ENCODE measurements at places on chromosomes 4 and X.

DNA sequence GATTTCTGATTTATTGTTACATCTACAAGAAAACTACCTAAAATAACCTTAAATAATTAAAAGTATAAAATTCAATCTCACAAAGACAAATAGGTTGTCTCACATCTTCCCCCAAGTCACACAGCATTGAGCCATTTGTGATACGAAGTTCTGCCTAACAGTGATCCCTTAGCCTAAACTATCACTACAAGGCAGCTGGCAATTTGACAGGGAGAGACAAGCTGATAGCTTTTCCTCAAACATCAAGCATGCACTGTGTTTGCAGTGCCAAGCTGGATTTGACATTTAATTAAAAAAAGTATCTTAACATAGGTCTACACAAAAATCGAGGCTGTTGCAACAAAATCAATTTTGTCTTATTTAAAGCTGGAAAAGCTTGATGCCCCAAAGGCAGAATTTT is 464.7 kb upstream of the TRAM1L1 start:
- no peak for DNase-seq

- DNase-seq, result no peak
Measured at GRCh38 chr4:8600266-8600665, 7.7 kb downstream of the CPZ start.

- DNase-seq, result no peak
Measured at GRCh38 chr4:165294907-165295306, 32.6 kb upstream of the MSMO1 start.

DNA sequence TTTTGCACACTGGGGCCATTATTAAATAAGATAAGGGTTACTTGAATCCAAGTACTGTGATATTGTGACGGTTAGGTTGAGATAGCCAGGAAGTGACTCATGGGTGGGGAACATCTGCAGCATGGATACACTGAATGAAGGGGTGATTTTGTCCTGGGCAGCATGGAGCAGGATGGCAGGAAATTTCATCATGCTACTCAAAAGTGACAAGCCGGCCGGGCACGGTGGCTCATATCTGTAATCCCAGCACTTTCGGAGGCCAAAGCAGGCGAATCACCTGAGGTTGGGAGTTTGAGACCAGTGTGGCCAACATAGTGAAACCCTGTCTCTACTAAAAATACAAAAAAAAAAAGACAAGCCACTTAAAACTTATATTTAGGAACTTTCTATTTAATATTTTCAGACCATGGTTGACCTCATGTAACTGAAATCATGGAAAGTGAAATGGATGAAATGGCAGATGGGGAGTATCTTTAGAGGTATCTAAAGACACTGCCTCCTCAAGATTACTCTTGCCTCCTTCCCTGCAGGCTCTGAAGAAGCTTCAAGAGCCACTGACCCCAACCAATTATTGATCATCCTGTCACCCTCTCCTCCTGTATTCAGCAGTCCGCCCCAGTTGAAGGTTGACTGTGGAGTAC is 3.9 kb upstream of the TRIM60 start:
- DNase-seq, result no peak

GRCh38 chr4:14193601-14194000 is 566.1 kb upstream of the BOD1L1 start:
- no peak for DNase-seq

GRCh38 chrX:17617806-17618205 is 119.5 kb upstream of the SCML1 start:
- no peak for DNase-seq

DNA sequence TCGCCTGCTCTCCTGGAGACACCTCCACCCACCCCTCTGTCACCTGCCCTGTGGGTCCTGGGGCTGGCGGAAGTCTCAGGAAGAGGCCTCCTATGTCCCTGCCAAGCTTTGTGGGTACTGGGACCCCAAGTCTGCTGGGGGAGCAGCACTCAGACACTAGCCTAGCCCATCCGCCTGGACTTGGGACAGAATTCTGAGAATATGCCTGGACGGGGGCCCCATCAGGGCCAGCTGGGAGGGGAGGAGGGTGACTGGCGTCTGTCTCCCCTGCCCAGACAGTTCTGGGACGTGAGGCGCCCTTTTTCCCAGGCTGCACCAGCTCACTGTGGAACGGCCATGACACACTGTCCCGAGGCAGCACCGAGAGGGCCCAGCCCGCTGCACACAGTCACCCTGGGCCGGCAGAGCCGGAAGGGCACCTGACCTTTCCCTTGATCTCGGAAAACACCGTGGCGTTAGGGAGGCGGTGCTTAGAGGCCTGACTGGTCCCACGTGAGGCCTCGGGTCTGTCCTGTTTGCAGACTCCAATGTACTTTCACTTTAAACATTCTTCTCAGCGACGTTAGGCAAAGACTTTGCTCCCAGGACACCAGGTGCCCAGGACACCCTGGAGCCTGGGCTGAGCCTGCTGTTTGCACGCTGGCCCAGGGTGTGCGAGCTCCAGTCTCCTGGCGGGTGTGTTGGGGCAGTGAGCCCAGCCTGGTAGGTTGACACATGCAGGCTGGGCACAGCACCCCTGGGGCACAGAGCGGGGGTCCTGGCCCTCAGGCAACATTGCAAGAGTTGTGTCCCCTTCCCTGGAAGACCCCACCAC is 700 bp downstream of the SLC26A1 start:
- no peak for DNase-seq

GRCh38 chr4:94595880-94596483 is 144.2 kb downstream of the PDLIM5 start:
- peak; percentile 37 for DNase-seq

DNA sequence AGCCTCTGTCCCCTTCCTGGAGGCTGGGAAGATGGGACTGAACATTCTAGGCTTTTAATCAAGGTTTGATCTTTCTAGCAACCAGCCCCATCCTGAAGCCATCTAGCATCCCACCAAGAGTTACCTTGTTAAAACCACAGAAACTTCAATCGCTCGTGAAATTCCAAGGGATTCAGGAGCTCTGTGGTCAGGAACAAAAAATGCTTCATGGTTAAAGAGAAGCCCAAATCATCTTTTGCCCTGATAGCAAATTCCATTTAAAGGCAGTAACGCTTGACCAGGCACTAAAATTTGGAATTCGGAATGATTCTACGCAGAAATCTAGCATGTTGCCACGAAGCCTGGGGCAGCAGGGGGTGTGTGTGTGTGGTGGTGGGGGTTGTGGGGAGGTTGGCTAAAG is 47.8 kb downstream of the CASP6 start:
- no peak for DNase-seq

GRCh38 chrX:116499780-116500179 is 37.0 kb upstream of the CT83 start:
- no peak for DNase-seq

DNA sequence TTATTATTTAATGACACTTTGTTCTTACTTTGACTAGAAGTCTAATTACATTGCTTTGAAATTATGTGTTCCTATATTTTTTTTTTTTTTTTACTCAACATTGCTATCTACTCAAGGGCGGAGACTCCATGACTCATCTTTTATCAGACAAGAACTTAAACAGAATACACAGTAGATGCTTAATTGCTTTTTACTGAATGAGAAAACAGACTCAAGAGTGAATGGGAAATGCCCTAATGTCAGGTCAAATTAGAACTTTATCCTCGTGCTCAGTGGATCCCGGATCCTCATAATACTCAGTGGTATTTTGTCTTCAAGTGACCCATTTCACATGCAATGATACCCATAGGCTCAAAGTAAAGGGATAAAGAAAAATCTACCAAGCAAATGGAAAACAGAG is 954.5 kb upstream of the IGFBP7 start:
- DNase-seq, result no peak

- DNase-seq, result no peak
Measured at GRCh38 chr4:74623041-74623440, 171.3 kb downstream of the BTC start.

DNA sequence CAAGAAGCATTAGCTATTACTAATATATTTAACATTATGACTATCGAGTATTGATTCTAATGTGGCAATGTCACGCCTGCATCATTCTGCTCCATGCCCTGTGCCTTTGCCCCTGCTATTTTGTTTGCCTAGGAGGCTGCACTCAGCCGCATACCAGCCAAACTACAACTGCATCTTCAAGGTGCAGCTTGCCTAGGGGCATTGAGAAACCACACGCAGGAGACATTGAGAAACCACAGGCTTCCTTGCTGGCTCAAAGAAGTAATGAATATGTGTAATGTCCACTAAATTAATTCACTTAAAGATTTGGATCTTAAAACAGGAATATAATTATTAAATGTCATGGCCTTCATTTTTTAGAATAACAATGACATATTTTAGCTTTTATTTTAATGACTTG is 683.6 kb upstream of the TENM3 start:
- no peak for DNase-seq

DNA sequence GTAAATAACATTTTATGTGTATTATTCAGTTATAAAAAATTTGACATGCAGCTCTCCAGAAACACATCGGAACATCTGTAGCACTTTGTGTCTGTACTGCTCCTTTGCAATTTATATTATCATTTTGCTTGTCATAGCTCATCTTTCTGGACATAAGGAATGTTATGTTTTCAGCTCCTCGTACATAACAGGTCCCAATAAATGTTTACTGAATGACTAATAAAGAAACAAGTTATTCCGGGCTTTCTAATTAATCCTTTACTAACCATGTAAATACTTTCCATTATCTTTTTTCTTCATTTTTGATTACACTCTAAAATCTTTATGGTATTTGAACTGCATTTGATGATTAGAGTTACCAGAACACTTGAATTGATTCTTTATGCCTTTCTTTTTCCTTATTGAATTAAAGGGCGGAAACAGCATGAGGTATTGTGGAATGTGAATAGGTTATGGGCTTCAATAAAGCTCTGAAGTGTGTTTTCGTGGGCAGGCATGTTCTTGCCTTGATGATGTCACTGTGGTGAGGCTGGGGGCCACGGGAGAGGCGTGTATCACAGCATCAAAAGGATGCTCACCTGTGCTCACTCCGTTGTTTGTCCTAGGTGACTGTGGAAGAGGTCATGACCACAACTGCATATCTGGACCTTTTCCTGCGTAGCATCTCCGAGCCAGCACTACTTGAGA is 131.6 kb downstream of the GATB start:
- no peak for DNase-seq

DNA sequence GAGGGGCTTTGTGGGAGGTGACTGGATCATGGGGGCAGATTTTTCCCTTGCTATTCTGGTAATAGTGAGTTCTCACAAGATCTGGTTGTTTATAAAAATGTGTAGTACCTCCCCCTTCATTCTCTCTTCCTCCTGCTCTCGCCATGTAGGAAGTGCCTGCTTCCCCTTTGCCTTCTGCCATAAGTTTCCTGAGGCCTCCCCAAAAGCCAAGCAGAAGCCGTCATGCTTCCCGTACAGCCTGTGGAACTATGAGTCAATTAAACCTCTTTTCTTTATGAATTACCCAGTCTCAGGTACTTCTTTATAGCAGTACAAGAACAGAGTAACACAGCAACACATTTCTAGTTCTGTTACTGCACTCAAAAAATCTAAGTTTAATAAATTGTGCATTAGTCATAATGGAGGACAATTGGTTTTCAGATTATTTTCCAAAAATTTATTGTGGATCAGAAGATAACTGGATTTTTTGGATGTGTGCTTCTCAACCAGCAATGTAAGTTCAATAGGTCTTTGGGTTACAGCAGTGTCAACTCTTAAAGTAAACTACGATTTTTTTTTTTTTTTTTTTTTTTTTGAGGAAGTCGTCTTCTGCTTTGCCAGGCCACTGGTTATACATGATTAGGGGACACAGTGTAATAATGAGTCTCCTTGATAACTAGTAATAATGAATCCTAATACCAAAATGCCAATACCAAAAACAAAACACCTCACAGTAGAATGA is 69.9 kb downstream of the CHIC2 start:
- no peak for DNase-seq

GRCh38 chr4:125484912-125485311 is 170.2 kb downstream of the FAT4 start:
- no peak for DNase-seq

DNA sequence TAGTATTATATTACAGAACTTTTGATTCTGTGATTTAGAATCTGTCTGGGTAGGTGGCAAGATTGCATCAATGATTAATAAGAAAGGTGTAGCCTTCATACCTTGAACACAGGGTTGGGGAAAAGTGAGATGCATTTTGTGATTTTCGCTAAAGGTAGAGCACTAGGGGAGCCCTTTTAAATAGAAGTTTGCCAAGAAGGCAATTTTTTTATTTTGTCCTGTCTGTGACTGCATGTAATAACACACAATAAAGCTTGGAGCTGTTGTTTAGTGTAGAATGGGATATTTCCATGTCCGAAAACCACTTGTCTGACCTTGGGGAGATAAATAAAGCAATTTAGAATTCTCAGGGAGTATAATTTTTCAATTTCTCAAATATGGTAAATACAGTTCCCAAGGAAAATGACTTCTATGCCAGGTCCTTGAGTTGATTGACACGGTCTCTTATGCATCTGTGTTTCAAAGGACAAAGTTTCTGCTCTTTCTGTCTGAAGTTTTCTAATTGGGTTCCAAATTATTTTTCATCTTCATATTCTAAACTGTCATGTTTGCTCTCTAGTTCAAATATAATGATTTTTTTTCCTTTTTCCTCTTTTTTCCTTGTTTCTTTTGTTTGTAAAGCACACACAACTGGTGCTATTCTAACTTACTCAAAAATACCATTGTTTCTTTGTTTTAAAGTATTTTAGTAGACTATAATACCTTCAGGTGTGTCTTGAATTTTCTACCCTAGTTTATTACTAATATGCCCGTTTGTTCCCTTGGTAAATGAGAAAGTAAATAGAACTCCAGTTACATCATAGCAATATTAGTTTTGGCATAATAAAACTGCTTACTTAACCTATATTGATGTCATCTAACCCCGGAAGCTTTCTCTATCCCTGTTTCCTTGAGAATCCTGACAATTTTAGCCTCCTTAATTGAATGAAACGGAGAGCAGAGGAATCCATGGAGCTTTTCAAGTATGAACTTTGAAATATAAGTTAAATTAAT is 87.8 kb upstream of the BMPR1B start:
- no peak for DNase-seq

DNA sequence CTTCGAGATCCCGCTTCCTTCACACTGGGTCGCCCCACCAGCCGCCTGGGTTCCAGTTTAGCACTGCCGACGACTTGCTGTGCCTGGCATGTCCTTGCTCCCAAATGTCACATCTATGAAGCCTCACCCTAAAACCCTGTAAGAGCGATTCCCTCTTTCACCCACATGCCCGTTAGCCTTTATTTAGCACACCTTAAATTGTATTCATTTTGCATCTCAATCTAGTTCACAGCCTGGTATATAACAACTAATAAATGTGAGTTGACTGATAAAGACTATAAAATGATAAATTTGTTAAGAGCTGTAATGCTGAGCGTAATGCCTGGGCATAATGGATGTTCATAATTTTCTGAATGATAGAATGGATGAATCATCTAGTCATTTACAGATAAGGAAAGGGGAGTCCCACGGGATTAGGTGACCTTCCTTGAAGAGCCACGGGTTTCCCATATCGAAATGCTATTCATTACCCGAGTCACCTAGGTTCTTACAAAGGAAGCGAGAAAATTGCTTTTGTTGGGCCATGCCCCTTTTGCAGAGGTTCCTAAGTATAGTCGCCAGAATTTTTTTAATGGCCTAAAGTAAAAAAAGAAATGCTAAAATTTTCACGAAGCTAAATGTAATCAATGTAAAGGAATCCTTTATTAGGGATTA is 1.1 kb upstream of the AP1S2 start:
- DNase-seq, result peak; percentile 7

All from hematopoietic multipotent progenitor cell treated with erythropoietin and hydrocortisone succinate and interleukin-3 and kit ligand, for 17 days (in vitro differentiated cells).